ENCODE measurements at places on chromosomes 13 and 19. TPM values are rescaled to one million over a fixed set of nuclear protein-coding genes. Genes with fewer than 3 reads are reported as not detected.
A peak's percentile ranks its signal among the peaks of the same experiment; 100 is the strongest.

- H3K4me3 ChIP-seq: peak overlapping the region; percentile 76
- H3K36me3 ChIP-seq: no peaks in the 10 kb centered on the region
- no peak overlapping the region for H3K27ac ChIP-seq
- H3K4me1 ChIP-seq: no peaks in the 10 kb centered on the region
- no peak for DNase-seq
These were observed 329 bp upstream of the ZNF439 start for GRCh38 chr19:11848200-11848593.

- H3K36me3 ChIP-seq: no peaks in the 10 kb centered on the region
- H3K27ac ChIP-seq: no peak overlapping the region
- DNase-seq: no peak
- no peaks in the 10 kb centered on the region for H3K4me1 ChIP-seq
These were observed 73.4 kb upstream of the FLT1 start for GRCh38 chr13:28568286-28568685.

MUC16 gene
- total RNA-seq: 342 TPM

GRCh38 chr13:46476174-46476573 lies 76.8 kb upstream of the LRCH1 start:
- no peaks in the 10 kb centered on the region for H3K27me3 ChIP-seq
- no peaks in the 10 kb centered on the region for H3K36me3 ChIP-seq
- no peak overlapping the region for H3K27ac ChIP-seq
- H3K4me1 ChIP-seq: no peaks in the 10 kb centered on the region

- H3K27me3 ChIP-seq: no peaks in the 10 kb centered on the region
- no peaks in the 10 kb centered on the region for H3K36me3 ChIP-seq
- no peak overlapping the region for H3K4me3 ChIP-seq
- no peak overlapping the region for H3K27ac ChIP-seq
- H3K4me1 ChIP-seq: no peaks in the 10 kb centered on the region
These were observed 435.3 kb upstream of the HTR2A start for GRCh38 chr13:47332149-47332548.
